Activated naive CD8-positive, alpha-beta T cell treated with anti-CD3 and anti-CD28 coated beads, Interleukin-2, amount 10 ng/mL, durations not matched to agents 7 days and 5 days (primary cell): ENCODE measurements at places on chromosomes 13 and 19. TPM values are rescaled to one million over a fixed set of nuclear protein-coding genes. Genes with fewer than 3 reads are reported as not detected.
A peak's percentile ranks its signal among the peaks of the same experiment; 100 is the strongest.

GRCh38 chr19:49528211-49528771 is 488 bp downstream of the RCN3 start:
- DNase-seq: no peak

The KCNC3 gene
- 1.4 TPM for total RNA-seq

- DNase-seq: no peak
These were observed 67.8 kb downstream of the C13orf42 start for GRCh38 chr13:51043310-51043709.

GRCh38 chr13:33583398-33583797 is 234.6 kb upstream of the RFC3 start:
- no peak for DNase-seq

DNA sequence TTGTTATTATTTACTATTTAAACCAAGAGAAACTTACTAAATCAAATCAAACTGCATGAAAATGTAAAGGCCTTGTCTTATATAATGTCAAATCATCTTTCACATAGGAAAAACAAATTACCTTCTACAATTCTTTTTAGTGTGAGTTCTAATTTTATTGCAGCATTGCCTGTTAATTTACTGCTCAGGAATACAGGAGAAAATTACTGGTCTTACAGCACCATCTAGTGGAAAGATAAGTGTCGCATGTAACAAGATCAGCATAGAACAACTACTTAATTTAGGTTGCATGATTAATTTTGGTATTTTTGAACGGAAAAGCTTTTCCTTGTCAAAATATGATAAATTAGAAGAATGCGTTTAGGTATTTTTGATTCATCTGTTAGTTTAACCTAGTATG is 502.7 kb downstream of the UQCRFS1 start:
- DNase-seq: no peak

The ANGPTL4 gene
- not detected for total RNA-seq

GRCh38 chr19:56333506-56333905 is 18.9 kb upstream of the ZSCAN5A start:
- no peak for DNase-seq

DNA sequence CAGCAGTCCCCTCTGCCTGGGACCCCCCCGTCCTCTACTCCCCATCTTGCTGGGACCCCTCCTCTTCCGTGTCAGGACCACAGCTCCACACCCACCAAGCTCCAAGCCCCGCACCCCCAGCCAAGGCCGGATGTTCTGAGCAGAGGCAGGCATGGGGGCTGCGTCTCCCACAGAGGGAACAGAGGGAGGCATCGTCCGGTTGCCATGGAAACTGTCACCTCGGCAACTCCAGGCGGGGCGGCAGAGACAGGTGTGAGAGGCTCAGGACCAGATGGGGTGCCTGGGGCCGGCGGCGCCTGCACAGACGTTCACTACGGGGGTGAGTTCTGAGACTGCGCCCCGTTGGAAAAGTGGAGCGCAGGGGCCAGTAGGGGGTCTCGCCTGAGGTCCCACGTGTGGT is 5.4 kb downstream of the RNU6-9 start:
- no peak for DNase-seq

The KLK6 gene
- total RNA-seq: not detected

GRCh38 chr13:33497146-33497845 is 211.7 kb upstream of the STARD13 start:
- no peak for DNase-seq

DNA sequence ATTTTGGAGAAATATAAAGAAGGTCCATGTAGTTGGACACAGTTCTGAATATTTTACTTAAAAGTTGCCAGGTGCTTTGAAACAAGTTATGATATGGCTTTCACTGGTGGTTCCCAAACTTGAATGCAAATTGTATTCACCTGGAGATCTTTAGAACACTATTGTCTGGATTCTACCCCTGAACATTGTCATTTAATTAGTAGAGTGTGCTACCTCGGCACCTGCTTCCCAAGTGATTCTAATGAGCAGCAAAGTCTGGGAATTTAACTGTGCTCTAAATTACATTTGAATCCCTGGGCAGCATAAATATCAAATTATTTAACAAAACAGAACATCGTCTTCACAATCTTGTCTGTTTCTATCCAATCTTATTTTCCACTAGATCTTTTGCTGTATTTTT is 2483.3 kb downstream of the PCDH9 start:
- no peak for DNase-seq

- DNase-seq: no peak
These were observed 64.6 kb downstream of the PDS5B start for GRCh38 chr13:32650705-32651311.

GRCh38 chr13:42355491-42356183 is 83.7 kb downstream of the AKAP11 start:
- peak; percentile 34 for DNase-seq

DNA sequence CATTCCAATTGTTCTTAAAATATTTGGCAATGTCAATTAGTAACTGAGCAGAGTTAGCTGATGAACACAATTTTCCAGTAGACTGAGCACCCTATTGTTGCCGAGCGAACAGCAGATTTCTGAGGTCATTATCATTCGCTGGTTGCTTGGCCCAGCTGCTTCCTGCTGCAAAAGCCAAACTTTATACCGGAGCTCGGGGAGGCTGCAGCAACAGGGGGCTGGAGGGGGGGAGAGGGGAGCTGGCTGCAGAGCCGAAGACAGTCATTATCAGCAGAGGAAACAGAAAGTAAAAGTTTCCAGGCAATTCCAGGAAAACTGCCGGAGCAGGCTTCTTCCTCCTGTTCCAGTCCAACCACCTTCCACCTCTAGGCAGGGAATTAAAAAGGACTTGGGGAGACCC is 77.9 kb downstream of the ZNF536 start:
- no peak for DNase-seq

The CABP5 gene
- total RNA-seq: not detected

- no peak for DNase-seq
These were observed 9.3 kb downstream of the LILRA4 start for GRCh38 chr19:54329476-54330165.

The LILRA1 gene
- not detected for total RNA-seq

GRCh38 chr13:81738364-81738763 is 1397.4 kb upstream of the SPRY2 start:
- DNase-seq: no peak

DNA sequence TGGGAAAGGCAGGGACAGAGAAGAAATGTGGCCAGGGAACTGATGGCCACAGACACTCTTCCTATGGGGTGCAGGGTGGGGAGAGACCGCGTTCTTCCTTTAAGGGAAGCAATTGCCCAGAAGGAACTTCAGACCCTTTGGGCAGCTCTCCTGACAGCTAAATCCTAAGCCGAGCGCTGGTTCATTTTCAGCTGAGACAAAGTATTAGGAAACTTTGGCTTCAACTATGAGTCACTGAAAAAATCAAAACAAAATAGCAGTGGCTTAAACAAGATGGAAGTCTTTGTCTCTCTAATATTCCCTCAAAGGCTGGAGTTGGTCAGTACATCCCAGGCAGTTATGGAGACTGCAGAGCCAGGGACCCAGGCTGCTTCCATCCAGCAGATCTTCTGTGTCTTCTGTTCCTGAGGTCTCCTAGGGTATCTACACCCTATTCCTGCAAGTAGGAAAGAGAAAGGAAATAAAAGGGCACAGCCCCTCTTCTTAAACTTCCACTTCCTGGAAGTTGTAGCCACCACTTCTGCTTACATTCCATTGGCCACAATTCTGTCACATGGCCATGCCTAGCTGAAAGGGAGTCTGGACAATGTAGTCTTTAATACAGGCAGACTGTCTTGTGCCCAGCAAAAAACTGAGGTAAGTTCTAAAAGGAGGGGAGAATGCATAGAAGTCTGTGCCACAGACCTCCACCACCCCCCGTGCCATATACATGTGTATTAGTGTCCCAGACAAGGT is 163.5 kb downstream of the KATNAL1 start:
- no peak for DNase-seq

The ZNF587 gene
- 52.7 TPM for total RNA-seq

DNA sequence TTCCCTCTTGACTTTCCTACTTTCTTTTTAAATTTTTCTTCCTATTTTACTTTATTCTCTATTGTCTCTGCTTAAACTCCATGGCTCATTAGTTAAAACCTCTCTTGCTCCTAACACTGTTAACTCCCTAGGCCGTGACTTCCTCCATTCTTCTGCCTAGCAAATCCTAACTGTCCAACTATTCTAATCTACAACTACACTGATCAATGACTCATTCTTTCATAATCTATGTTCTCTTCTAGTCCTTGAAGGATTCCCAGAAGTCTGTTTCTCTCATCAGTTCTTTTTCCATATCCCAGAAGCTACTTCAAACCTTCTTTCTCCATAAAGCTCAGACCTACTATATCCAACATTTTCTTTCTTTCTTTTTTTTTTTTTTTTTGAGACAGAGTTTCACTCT is 66.9 kb downstream of the MICU2 start:
- DNase-seq: no peak

The KIR3DL2 gene
- 0.36 TPM for total RNA-seq

GRCh38 chr19:46904114-46905060 is 43.6 kb downstream of the ARHGAP35 start:
- no peak for DNase-seq

DNA sequence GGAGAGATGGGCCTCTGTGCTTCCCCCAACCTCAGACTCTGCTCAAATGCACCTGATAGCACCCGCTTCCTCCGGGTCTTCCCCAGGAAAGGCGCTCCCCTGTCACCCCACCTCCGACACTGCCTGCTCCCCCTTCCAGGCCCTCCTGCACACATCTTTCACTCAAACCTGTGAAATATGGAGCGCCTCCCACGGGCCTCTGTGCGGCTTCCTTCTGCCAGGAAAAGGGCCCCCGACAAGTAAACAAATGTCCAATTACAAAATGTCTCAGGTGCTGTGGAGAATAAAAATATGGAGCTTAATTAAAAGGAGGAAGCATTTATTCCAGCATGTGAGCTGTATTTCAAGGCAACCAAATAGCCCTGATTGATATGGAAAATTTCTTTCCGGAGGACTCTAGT is 15.6 kb upstream of the CCNE1 start:
- no peak for DNase-seq

The ELSPBP1 gene
- not detected for total RNA-seq

The PLIN5 gene
- 0.37 TPM for total RNA-seq

- DNase-seq: no peak
These were observed 125.0 kb upstream of the NBEA start for GRCh38 chr13:34816908-34817665.

DNA sequence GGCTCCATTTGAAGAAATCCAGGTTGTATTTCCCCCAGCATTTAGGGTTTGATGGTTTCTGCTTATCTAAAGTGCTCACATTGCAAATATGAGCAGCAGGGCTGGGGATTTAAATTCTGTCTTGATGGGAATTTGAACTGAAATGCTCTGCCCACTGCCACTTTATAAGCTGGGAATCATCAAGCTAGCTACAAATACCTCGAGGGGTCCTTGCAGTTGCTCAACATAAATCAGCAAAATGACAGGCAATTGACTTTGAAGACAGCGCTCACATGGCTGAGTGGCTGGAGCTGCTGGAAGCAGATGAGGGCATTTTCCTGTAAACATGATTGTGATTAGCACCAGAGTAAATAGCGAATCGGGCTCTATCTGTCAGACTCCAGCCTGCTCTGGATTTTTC is 39.4 kb upstream of the MEDAG start:
- DNase-seq: no peak

DNA sequence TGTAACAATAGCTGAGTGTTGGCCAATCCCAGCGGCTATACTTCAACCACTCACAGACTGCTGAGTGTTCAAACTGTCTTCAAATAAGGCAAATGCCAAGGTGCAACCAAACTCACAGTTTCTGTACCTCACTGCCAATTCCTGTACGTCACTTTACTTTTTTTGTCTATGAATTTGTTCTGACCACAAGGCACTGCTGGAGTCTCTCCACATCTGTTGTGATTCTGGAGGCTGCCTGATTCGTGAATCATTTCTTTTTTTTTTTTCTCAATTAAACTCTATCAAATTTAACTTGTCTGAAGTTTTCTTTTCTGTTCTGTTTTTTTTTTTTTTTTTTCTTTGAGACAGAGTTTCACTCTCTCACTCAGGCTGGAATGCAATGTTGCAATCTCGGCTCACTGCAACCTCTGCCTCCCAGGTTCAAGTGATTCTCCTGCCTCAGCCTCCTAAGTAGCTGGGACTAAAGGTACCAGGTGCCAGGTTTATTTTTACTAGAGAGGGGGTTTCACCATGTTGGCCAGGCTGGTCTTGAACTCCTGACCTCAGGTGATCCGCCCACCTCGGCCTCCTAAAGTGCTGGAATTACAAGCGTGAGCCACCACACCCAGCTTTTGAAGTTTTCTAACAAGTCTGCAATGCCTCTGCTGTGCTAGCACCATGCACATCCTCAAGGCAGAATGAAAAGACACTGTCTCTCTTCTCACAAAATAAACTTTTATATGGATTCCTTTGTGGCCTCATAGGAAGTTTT is 401.7 kb downstream of the IRS2 start:
- no peak for DNase-seq

The KLK14 gene
- 0.72 TPM for total RNA-seq

GRCh38 chr13:53121919-53122318 is 93.3 kb downstream of the OLFM4 start:
- no peak for DNase-seq

The GNG7 gene
- total RNA-seq: 2.2 TPM

- no peak for DNase-seq
These were observed 69.2 kb downstream of the TEX26 start for GRCh38 chr13:31001647-31002046.

DNA sequence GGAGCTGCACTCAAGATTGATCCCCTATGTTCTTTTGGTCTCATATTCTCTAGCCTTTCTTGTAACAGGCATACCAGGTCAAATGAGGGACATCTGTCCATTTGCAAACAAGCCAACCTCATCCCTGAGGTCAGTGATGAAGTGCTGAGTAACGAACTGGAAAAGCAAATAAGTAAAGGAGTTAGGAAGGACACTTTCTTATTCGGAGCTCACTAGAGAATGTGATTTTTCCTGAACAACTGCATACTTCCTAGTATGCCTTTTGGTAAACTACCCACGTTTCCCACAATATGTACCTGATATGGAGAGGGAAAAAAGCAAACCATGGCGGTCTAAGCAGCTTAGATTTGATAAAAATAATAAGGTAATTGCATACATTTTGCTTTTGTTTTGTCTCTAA is 91.0 kb upstream of the MYCBP2 start:
- no peak for DNase-seq

DNA sequence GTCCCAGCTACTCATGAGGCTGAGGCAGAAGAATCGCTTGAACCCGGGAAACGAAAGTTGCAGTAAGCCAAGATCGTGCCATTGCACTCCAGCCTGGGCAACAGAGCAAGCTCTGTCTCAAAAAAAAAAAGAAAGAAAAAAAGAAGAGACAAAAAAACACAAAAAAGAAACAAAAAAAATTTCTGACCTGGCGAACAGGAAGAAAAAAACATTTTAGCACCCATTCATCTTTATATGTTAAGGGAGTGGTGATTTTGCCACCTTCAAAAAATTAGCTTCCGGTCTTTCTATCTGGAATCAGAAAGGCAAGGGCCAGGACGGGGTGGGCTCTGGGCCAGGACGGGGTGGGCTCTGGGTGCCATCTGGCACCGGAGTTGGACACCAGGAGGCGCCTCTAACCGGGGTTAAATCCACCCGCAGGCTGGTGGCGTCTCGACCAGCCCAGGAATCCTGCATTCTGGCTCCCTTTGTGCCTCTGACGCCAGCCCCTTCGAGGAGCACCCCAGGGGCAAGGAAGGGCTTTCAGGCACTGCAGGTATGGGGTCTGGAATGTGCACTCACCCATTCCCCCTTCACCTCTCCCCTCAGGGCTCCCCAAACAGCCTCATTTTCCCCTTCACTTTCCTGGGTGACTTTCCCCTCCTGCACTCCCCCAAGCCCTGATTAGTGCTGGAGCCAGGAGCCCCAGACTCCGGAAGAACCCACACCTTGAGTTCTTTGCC is 10.4 kb upstream of the ZSWIM4 start:
- peak; percentile 78 for DNase-seq

The LIG1 gene
- 158 TPM for total RNA-seq
